ENCODE measurements at places on chromosomes 6 and 20. TPM values are rescaled to one million over a fixed set of nuclear protein-coding genes. Genes with fewer than 3 reads are reported as not detected.

GRCh38 chr6:33428224-33428965 is 8.5 kb downstream of the SYNGAP1 start:
- no peak for DNase-seq

Gene MYMX
- total RNA-seq = not detected

Gene TMEM63B
- total RNA-seq = 35.5 TPM

GRCh38 chr20:47315339-47316056 is 41.0 kb downstream of the ZMYND8 start:
- DNase-seq = no peak

DNA sequence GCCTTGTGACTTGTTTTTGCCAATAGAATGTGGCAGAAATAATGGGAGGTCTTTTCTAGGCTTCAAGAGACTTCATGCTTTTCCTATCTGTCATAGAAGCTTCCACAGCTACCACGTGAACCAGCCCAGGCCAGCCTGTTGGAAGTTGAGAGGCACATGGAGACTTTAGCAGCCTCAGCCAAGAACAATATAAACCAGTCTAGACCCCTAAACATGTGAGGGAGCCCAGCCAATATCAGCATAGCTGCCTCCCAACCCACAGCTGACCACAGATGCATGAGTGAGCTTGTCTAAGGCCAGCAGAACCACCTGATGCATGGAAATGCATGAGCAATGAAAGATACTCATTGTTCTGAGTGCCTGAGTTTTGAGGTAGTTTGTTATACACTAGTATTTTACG is 540.7 kb upstream of the BTBD3 start:
- DNase-seq = no peak

Gene CBLN4
- 7.7 TPM for total RNA-seq
